ENCODE measurements at places on chromosomes 2 and 18.

DNA sequence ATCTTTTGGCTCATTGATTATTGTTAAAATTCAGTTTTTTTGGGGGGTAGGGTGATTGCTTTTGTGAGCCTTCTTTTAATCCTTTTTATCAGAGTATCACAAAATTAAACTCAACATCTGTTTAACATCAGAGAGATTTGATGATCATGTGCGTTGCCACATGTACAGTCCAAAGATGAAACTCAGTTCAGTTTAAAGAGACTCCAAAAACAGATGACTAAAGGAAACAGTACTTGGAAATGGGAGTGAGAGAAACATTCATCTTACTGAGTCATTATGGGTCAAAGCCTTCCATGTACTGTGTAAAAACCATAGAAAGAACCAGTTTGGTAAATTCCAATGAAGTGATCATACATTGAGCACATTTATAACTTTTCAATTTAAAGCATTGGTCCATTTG, 53.0 kb downstream of the LYPD6 start:
- DNase-seq = peak; percentile 33

DNA sequence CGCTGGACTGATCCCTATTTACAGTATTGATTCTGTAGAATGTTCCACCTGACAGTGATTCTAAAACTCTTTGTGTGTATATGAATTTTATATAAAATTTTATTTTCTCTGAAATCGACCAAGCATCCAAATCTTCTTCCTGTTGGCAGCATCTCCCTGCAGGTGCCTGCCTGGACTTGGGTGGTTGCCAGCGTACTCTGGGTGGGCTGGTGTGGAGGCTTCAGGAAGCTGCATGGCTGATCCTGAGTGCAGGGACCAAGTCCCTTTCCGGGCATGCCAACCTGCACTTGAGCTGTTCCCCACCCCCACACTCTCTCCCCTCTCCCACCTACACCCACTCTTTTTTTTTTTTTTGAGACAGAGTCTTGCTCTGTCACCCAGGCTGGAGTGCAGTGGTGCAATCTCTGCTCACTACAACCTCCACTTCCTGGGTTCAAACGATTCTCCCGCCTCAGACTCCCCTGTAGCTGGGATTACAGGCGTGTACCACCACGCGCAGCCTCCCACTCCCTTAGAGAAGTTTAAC, 53.2 kb upstream of the ALKAL2 start:
- DNase-seq = no peak

DNA sequence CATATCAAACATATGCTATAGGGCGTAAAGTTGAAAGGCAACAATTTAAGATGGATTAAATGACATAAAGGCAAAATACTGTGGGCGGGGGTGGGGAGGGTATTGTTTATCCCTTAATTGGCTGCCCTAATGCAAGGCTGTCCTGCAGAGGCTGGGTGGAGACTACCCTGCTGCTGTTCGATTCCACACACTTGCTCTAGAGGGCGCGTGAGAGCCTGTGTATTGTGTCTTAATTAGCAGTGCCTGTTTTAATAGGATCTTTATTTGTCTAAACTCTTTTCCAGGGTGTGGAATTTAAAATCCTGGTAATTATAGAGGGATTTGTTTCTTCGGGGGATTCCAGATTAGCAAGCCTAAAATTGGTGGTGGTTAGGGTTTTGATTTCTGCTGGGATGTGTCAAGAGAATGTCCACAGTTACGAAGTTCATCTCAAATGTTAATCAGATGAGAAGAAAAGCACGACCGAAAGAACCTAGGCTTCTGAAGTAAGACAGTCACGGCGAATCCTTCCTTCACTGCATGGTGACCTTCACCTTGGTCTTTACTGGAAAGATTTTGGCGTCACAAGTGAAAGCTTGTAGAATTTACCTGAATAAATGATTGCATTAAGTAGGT, 103.5 kb upstream of the MAP3K20 start:
- DNase-seq = peak; percentile 20

- peak; percentile 73 for DNase-seq
Measured at GRCh38 chr2:234840336-234840735, 111.5 kb upstream of the SH3BP4 start.

GRCh38 chr18:9184998-9185613, 48.5 kb downstream of the ANKRD12 start:
- no peak for DNase-seq

DNA sequence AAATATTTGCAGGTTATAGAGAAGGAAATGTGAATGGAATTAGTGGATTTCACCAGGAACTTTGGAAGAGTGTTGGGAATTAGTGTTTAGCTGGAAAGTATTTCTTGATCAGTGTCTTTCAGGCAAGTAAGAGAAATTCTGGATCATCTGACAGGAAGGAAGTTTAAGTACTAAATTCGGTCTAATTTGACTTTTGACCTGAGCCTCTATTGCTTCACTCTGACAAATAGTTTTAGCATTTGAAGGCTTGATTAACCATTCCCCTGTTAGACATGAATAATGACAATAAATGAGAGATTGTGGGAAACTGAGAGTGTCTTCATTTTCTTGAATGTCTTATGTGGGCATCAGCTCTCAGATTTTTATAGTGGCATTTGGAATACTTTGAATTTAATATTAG, 16.0 kb downstream of the CCNT2 start:
- DNase-seq = no peak

GRCh38 chr2:65231892-65232477, 4.4 kb downstream of the ACTR2 start:
- DNase-seq = peak; percentile 65

GRCh38 chr2:232584238-232584637, 33.7 kb downstream of the EIF4E2 start:
- no peak for DNase-seq

GRCh38 chr2:16218625-16219024, 278.3 kb downstream of the MYCN start:
- DNase-seq = no peak

DNA sequence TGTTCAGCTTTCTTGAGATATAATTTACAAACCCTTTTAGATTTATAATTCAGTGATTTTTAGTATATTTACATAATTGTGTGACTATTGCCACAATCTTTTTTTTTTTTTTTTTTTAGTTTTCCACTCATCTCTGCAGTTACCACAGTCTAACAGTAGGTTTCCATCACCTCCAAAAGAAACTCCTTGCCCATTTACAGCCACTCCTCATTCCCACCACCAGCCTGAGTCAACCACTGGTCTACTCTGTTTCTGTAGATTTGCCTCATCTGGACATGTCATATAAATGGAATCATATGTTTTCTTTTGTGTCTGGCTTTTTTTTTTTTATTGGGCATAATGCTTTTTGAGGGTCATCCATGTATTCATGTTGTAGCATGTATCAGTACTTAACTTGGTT, 16.1 kb downstream of the MTX2 start:
- DNase-seq = no peak

DNA sequence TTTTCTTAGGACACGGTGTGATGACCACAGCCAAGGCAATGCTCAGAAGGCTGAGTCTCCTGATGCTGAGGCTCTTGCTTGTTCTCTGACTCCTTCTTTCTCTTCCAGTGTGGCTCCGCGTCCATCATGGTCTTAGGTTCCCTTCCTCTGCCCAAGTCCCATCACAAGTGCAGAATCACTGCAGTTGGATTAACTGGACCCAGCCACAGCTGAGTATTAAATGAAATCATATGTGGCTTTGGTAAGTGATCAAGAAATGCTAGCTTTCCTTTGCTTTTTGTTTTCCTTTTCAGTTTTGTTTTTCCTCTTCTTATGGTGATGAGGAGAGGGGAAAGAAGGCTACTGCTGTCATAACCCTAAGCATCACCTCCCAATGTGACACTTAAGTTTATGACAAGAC, 375.8 kb downstream of the INSIG2 start:
- no peak for DNase-seq

DNA sequence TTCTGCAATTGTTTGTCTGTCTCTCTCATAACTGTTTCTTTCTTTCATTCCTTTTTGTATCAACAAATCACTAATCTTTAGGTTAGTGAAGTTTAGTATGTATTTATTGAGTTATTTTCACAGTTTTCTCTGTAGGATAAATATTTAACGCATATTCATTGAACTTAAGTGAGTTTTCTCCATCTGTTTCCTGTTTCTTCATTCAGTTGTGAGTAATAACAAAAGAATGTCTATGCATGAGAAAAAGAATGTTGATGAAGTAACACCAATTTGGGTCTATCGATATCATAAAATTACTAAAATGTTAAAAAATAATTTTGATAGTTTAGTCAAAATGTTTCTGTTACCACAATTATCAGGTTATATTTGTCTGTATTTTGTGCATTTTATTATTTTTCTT, 948.0 kb downstream of the DSC3 start:
- DNase-seq = no peak

- DNase-seq = no peak
Measured at GRCh38 chr18:11074889-11075288, 74.5 kb downstream of the PIEZO2 start.

- no peak for DNase-seq
Measured at GRCh38 chr2:69693775-69694450, 48.0 kb upstream of the ANXA4 start.

All from fibroblast of the conjunctiva (primary cell).